ENCODE measurements at places on chromosomes 16 and 17.

- peak; percentile 65 for DNase-seq
These were observed 26.2 kb upstream of the PIK3R5 start for GRCh38 chr17:8991514-8992285.

DNA sequence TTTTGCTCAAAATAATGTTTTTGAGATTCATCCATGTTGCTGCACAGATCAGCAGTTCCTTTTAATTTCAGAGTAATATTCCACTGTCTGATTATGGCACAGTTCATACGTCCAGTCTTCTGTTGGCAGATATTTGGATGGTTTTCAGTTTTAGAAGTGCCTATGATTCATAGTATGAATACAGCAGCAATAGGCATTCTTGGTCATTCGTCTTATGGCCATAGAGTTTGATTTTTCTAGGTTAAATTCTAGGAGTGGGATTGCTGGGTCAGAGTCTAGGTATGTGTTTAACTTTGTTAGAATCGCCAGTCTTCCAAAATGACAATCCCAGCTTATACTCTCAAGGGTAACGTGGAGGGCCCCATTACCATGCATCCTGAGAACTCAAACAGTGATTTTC lies 11.5 kb upstream of the IL34 start:
- no peak for DNase-seq

DNA sequence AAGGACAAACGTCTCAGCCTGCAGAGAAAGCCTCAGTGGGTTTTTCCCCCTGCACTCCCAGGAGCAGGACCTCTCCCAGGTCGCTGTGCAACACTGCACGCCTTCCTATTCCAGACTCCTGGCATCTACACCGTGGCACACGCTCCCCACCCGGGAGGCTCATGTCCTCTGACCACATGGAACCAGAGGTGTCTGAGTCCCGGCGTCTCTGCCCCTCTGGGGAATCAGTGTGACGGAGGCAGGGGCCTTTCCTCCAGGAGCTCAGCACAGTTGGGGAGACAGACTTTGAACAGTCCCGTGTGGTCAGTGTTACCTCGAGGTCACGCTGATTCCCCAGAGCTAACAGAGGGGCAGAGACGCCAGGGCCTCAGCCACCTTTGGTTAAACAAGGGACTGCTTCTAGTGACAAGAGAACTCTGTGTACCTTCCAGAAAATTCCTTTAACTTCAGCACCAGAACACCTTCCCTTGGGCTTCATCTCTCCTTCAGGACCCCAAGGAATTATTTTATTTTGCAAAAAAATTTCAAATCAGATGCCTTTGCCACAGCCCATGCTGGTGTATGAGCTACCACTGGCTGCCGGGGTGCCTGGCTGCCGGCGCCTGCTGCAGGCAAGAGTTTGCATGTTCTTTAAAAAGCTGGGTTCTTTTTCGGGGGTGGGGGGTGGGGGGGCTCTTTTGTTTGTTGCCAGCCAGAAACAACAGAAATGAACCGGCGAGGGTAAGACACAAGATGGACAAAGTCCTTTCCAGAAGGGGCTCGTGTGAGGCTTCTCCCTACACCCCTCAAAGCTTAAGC lies 6.6 kb downstream of the CANT1 start:
- DNase-seq = no peak

- DNase-seq = no peak
These were observed 17.3 kb downstream of the MAP2K6 start for GRCh38 chr17:69431835-69432234.

- no peak for DNase-seq
These were observed 8.0 kb upstream of the GNA13 start for GRCh38 chr17:65064452-65065019.

DNA sequence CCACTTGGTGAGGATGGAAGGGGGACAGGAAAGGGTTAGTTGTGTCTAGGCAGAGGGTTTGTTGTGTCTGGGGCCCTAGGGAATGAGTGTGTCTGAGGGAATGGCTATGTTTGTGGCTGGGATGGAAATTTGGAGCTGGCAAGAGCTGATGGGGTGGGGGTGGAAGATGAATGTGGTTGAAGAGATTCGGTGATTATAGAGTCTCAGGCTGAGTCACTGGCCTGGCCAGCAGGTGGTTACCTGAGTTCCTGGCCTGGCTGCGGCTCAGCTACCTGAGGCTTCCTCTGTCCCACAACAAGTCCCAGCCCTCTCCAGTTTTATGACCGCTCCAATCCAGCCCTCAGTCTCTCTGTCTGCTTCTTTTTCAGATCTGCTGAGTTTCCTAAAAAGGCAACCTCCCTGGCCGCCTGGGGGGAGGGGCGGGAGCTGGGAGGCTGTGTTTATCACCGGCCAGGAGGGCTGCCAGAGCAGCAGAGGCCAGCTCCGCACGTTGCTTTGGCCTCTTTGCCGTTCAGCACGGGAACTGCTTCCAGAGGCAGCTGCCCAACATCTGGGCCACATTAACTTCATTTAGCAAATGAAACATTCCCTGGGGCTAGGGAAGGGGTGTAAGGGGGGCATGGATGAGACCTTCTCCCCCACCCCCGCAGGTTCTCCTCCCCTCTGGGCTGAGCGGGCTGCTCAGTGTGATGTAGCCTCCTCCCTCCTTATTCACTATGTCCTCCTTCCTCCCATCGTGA lies 21.8 kb downstream of the ITGB3 start:
- DNase-seq = no peak

DNA sequence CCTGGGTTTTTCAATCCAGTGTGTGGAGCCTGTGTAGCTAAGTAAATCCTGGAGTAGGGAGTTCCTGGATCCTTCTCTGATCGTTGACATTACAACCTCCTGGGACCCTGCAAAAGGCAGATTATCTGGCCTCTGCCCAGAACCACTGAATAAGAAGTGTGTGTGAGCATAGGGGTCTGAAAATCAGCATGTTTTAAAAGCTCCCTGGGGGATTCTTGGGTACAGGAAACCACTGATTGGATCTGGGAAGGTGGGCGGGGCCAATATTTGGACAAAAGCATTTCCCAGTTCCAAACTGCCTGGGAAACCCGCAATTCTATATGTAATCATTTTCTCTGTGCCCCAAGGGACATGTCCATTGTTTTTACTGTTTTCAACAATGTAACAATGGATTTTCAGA lies 27.2 kb upstream of the BEAN1 start:
- no peak for DNase-seq

DNA sequence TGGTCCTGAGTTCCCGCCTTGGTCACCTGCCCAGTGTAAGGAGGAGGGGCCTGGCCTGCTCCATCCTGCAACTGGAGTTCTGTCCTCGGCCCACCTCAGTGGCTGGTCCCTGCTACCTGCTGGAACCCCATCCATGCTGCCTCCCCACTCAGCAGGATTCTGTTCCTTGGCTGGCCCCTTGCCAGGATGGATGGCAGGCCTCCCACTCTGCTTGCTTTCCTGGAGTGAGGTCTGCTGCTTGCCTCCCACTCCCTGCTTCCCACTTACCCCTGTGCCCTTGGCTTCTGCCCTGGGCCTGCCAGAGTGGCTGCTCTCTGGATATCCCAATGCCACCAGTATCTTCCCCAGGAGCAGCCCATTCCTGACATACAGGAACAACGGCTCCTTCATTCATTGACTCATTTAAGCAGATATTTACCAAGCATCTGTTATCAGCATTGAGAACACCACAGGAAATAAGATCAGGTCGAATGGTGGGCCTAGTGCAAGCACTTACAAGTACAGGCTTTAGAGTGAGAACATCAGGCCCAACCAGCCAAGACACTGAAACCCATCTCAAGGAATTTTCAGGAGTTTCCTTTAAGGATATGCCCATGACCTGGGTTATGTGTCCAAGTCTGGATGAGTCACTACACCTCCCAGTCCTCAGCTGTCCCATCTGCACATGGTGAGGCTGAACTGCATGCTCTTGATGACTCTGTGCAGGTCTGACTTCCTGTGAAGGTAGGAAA lies 17.0 kb upstream of the RPRML start:
- no peak for DNase-seq

DNA sequence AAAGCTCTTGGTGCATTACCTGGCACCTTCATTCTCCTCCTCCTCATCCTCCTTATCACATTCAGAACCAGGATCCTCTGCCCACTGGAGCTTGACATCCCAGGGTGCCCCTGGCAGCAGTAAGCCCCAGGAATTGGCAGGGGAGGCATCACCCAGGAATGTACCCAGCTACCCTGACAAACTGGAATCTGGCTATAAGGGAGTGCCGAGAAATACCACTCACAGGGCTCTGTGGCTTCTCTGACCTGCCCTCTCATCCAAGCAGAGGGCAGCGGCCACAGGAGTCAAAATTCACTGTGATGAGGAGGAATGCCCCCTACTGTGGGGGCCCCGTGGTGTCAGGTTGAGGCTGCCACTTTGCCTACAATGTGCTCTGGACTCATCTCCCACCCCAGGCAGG lies 19.6 kb downstream of the MPP3 start:
- no peak for DNase-seq

DNA sequence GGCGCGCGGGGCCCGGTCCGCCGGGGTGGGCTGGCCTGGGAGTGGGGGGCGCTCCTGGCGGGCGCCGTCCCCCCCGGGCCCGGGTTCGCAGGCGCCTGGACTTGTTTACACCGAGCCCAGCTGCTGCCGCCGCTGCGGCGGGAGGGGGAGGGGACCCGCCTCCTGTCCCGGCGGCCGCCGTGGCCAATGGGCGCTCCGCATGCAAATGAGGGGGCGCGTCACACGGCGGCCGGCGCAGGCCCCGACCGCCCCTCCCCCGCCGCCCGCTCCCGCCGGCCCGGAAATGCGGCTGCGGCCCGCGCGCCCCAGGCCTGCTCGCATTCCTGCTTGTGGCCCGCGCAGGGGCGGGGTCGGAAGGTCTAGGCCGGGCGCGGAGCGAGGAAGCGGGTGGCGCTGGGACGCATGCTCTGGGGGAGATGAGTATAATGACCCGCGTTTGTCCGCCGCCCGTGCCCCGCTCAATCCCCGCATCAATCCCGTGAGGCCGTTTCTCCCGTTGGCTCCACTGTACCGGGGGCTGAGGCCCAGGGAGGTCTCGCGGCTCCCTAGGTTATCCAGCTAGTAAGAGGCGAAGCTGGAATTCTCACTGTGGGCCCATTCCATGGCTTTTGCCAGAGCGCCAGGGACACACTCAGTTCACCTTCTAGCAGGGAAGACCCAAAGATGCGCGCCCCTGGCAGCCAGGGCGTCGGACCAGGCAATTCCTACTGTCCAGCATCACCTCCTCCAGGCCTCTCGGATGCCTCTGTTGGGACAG lies at the start of gene YPEL3:
YPEL3 (minus strand) TSS at position 109 of the 757 bp plus-strand sequence. CDS start 731 bp downstream, outside the sequence.
- DNase-seq = peak; percentile 91

DNA sequence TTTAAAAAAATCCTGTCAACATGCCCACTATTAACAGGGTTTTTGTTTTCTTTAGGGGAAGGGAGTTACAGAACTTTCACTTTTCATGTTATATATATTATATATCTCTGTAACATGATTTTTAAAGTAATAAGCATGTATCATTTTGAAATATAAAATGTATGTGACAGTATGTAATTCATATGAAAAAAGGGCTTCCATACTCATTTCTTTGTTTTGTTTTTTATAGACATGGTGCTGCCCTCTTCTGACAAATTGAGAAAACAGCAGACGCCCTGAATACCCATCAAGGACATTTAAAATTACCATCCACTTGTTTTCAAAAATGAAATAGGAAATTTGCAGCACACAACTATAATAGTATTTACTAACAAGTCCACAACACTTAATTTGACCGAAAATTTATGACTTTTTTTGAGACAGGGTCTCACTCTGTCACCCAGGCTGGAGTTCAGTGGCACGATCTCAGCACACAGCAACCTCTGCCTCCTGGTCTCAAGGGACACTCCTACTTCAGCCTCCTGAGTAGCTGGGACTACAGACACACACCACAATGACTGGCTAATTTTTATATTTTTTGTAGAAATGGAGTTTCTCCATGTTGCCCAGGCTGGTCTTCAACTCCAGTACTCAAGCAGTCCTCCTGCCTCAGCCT lies 30.4 kb downstream of the CFDP1 start:
- peak; percentile 34 for DNase-seq

GRCh38 chr17:40279402-40279801 lies 8.3 kb upstream of the CDC6 start:
- DNase-seq = no peak

DNA sequence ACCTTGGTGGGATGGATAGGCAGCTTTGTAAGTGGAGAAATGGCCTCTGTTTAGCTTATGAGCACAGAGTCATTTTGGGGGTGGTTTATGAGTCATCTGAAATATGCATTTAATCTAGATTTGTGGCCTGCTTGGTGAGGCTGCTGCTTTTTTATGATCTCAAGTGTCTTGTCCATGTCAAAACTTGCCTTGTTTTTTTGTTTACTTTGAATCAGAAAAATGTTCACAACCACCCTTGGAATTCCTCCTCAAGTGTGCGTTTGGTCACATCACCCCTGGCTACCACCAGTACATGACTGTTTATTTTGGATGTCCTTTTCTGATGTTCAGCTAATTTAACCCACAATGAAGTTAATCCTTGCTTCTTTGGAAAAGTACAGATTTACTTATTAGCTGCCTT lies 64.6 kb downstream of the FTO start:
- no peak for DNase-seq

DNA sequence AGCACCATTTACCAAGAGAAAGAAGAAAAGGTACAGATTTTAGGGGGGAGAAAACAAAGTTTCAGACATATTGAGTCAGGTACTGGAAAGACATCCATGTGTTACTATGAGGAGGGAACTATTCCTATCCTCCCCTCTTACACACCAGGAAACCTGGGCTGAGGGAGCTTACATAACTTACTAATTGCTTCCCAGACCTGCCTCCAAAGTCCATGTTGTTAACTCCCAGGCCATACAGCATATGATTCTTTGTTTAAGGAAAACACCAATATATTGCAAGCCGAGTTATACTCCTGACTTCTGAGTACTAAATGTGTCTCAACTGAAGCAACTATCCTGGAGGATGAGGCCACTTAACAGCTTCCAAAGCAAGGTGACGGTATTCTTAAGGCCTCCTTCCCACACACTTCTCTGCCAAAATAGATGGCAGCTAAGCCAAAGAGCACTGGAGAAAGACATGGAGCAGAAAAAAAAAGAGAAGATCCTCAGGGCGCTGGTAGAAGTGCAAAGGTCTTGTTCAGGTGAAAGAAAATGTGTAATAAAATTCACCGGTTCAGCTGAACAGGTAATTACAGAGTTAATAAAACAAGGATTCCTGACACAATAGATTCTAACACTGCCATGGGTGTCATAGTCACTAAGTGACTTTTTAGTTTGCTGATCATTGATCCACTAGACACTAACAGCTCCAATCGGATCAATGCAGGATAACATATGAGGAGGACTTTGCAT lies 151.1 kb downstream of the SKAP1 start:
- DNase-seq = no peak

DNA sequence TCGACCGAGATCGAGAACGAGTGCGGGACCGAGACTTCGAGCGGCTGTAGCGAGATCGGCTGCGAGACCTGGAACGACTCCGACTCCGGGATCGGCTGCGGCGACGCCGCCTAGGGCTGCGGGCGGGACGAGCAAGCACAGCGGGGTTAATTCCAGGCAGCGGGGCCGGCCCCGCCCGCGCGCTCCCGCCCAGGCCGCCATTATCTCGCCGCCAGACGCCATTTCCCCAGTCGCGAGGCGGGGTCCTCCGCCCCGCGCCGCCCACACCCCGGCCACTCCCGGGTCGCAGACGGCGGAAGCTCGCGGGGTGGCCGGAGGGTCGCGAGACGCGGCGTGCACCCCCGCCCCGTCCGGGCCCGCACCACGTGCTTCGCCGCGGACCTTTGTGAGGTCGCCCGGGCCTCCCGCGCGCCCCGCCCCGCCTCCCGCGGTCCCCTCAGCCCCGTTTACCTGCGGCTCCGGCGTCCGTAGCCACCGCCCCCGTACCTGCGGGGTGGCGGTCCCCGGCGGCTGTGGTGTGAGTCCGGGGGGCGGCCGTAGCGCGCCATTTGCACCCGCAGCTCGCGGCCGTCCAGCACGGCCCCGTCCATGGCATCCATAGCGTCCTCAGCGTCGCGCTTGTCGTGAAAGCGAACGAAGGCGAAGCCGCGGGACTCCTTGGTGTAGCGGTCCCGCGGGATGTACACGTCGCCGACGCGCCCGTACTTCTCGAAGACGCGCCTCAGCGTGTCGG lies 616 bp downstream of the SRSF2 start:
- peak; percentile 68 for DNase-seq

GRCh38 chr17:44345454-44346026 lies 438 bp downstream of the GRN start:
- peak; percentile 64 for DNase-seq
